Fibroblast of villous mesenchyme (primary cell): ENCODE measurements at places on chromosomes 11 and 22.

DNA sequence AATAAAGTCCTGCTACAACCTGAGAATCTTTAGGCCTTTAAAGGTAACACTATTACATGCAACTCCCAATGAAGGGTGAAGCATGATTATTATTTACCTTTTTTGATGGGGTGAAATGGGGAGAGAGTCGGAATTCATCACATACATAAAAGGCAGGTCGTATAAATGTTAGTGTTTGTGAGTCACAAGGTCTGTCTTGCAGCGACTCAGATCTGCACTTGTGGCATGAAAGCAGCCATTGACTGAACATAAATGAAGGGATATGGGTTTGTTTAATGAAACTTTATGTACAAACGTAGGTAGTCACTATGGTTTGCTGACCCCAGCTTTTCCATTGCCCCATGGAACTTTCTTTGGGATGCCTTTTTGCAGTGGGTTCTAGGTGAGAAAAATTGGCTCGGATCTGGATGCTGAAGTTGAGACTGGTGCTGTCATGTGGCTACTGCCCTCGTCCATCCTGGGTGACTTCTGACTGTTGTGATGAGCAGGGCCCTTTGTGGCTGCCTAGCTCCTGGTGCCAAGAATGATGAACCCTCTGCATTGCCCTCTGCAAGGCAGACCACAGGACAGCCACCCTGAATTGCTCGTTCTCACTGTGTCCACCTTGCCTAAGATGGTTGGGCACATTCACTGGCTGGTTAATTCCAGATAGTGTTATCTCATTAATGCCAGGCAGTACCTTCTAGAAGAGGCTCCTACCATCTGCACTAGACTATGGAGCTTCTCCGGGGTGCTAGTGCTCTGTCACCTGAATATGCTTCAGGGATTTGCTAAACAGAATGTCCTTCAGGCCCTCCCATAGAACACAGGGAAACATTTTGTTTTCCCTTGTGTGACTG, 11.3 kb downstream of the GGTLC2 start:
- peak; percentile 51 for DNase-seq

GRCh38 chr11:45263773-45264172, 22.4 kb downstream of the SYT13 start:
- DNase-seq, result no peak

GRCh38 chr22:44091021-44091721, 67.1 kb downstream of the PARVB start:
- DNase-seq, result no peak

GRCh38 chr11:113332023-113332422, 17.6 kb downstream of the TTC12 start:
- no peak for DNase-seq

- no peak for DNase-seq
Observed at GRCh38 chr11:61189933-61190332, 13.4 kb upstream of the PGA3 start.

DNA sequence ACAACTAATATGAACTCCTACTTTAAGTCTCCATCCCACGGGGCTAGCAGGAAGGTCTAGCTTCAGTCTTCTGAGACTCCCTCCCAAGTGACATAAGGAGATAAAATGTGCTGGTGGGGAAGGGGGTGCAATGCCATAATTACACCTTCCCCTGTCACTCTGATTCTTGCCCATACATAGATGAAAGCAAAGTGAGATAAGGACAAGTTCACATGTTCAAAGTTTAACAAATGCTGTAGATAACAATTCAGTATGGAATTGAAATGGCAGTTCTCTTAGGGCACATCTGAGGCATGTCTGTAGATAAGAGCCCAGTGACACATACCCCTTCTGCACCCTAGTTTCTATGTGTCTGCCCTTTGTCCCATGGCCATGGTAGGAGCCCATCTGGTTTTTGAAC, 38.2 kb upstream of the PANX1 start:
- DNase-seq, result no peak

DNA sequence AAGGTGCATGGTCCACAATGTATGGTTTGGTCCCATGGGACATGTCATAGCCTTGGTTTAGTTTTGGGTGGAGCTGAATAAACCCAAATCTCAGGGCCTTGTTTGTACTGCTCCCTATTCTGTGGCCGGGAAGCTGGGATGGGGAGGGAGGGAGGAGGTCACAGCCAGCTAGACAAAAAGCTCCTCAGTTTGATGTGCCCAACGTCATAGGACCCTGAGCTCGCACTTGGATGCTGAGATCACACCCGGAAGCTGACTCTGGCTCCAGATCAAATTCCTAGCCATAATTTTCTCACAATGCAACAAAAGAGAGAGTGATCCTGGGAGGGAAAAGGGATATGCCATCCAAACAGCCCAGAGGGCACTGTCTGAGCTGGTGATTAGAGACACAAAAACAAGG, 1.5 kb downstream of the HSPB2 start:
- peak; percentile 60 for DNase-seq

DNA sequence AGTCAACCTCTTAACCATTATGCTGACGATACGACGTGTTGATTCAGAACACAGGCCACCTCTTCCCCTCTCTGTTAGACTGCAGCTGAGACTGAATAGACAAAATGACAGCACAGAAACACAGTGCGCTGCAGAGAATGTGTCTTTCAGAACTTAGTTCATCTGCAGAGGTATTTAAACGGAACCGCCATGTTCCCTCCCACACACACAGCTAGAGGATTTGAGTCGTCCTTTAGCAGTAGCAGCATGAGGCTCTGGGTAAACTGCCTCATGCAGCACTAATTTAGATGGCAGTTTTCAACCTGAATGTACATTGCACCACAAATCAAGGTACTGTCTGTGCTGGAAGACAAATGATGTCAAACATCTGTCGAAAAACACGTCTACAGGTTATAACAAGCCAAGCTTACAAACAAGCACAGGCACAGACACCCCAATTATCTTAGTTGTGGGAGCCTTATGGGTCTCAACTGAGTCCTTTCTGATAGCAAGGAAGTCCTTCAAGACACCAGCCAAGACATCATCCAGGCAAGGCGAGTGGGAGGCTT, 76.6 kb upstream of the LRRC4C start:
- DNase-seq, result no peak

DNA sequence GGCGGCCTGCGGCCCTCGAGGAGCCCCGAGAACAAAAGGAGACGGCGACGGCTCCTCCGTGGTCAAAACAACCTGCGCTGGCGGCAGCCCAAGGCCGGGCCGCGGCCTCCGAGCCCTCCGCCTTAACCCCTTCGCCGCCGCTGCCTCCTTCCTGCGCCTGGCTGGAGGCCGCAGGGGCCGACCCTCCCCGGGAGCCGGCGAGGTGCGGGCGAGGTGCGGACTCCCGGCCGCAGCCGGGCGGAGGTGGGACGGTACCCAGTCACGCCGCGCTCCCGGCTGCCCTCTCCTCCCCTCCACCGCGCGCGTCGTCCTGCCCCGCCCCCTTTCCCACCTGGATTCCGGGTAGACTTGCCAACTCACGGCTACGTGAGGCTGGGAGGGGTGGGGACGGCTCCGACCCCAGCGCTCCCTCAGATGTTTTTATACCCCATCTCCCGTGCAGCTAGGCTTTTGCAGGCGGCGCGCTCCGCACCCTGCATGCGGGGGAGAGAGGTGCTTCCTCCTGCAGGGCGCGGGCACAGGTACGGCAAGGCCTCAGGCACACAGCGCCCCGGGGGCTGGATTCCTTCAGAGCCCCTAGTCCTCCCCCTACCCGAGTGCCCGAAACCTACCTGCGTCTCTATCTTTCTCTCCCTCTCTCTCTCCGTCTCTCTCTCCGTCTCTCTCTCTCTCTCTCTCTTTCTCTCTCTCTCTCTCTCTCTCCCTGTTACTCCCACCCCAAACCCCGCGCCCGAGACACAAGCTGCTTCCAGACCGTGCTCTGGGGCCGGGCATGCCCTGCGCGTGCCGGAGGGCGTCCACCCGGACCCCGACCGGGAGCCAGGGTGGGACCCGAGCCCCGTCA, 2.0 kb downstream of the PDGFB start:
- no peak for DNase-seq

DNA sequence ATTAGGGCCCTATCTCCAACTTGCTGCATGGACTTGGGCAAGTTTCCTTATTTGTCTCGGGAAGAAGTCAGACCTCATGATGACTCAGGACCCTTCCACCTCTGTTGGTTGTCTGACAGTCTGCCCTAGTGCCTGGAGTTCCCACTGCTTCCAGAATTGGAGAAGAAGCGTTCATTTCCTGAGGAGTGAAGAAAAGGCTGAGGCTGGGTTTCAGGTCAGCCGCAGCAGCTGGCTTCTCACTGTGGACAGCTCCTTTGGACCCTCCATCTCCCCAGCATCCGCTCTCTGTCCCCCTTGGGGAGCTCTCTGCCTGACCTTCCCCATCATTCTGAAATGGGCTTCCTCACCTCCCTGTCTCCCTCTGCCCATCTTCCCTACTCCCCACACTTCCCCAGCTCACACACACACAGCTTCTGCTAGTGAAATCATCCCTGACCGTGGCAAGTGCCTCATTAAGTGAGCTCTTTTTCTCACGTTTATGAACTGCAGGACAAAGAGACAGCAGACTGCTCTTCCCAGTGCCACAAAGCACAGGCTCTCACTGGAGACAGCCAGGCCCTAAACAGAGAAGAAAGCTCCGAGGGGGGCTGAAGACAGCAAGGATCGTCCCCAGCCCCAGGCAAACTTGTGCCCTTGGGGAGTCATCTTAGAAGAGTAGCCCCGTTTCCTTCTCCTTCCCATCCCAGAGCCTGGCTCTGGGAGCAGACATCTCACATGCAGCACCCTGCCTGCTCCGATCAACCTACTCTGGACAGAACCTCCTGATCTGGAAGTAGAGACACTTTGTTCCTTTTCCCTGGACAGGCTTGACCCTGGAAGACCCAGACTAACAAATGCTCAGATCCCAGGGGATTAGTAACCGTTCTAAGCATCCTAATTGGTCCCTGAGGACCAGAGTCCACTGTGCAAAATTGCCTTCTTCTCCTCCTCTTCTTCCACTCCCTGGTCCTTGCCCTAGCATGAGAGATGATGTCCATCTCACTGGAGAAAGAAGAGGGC, 157.9 kb downstream of the FEZ1 start:
- DNase-seq, result no peak

- DNase-seq, result no peak
Observed at GRCh38 chr11:2450321-2451041, 5.7 kb downstream of the KCNQ1 start.

- DNase-seq, result no peak
Observed at GRCh38 chr11:130550150-130550549, 101.7 kb downstream of the ADAMTS15 start.

DNA sequence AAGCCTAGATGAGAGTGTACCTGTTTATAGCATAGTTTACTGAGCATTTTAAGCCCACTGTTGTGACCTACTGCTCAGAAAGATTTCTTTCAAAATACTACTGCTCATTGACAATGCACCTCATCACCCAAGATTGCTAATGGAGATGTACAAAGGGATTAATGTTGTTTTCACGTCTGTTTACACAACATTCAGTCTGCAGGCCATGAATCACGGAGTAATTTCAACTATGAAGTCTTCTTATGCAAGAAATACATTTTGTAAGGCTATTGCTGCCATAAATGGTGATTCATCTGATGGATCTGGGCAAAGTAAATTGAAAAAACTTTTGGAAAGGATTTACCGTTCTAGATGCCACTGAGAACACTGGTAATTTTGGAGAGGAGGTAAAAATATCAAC, 112.9 kb downstream of the KIF18A start:
- peak; percentile 80 for DNase-seq

GRCh38 chr22:36220451-36220921, 18.8 kb downstream of the APOL2 start:
- peak; percentile 85 for DNase-seq

GRCh38 chr11:64429970-64430369, 71.0 kb downstream of the RPS6KA4 start:
- DNase-seq, result no peak

DNA sequence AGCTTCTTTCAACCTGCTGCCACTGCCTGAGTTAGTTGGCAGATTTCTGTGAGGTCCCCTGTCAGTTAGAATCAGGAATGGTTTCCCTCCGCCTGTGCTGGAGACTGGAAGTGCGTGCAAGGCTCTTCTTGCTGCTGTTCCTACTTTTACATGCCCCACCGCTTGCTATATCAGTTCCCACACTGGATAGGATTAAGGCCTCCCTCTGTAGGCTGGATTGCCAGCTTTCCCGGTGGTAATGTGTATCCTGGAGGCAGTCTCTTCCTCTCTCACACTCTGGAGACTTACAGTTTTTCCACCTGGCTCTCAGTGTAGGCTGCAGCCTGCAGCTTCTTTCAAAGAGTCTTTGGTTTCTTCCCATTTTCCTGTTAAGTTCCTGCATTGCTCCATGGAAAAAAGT, 66.5 kb downstream of the ARHGAP42 start:
- peak; percentile 62 for DNase-seq
